Activated T-cell treated with anti-CD3 and anti-CD28 coated beads, Interleukin-2, amount 50 U/mL, for 4 hours (primary cell): ENCODE measurements at places on chromosomes 16 and 17.

DNA sequence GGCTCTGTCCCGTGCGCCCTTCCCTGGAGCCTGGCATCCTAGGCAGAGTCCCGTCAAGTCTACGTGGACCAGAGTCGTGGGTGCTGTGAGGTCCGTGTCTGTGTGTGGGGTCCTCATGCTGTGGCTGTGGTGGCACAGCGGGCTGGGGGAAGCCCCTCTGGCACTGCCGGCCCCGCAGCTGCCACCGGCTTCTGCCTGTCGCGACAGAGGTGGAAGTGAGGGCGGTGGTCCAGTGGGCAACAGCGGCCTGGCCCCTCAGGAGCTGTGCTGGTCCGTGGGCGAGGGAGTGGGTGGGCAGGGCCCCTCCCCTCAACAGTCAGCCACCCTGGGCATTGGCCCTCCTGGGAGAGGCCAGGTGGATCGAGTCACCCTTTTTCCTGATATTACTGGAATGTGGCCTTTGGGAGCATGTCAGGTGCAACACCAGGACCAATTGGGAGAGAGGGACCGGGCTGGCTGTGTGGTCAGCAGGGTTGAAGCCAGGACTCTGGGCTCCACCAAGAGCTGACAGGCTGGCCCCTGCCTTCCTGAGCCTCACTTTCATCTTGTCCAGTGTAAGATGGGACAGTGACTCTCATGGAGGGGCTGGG is 11.9 kb downstream of the BAIAP2 start:
- DNase-seq, result no peak

DNA sequence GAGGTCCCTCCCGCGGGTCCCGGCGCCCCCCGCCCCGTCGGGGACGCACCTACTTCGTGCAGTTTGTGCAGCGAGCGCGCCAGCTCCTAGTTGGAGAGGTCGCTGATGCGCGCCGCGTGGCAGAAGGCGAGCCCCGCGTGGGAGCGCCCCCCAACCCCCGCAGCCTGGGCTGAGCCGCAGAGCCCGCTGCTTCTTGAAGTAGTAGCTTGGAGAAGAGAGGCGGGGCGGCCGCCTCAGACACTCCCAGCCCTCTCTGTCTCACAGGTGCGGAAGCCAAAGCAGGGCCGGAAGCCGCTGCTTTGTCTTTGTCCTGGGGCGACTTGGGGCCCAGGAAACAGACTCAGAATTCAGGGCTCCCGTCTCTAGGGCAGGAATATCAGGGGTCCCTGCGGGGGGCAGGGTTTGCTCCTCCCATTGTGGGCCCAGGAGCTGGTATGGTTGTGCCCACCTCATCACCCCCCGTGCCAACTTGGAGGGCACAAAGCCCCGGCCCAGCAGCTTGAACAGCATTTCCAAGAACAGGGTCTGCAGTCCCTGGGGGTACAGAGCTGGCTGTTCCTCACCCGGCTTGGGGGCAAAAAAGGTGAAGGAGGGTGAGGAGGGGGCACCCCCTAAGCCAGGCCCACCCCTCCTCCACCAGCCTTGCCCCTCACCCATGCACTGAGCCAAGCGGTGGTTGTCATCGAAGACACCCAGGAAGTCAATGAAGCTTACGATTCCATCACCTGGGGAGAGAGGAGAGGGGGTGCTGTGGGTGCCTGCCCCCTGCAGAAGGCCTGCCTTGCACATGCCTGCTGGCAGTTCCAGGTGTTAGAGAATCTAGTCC is 13.5 kb downstream of the SPATA32 start:
- peak; percentile 78 for DNase-seq

- no peak for DNase-seq
Measured at GRCh38 chr16:50667497-50668367, 13.4 kb downstream of the SNX20 start.

DNA sequence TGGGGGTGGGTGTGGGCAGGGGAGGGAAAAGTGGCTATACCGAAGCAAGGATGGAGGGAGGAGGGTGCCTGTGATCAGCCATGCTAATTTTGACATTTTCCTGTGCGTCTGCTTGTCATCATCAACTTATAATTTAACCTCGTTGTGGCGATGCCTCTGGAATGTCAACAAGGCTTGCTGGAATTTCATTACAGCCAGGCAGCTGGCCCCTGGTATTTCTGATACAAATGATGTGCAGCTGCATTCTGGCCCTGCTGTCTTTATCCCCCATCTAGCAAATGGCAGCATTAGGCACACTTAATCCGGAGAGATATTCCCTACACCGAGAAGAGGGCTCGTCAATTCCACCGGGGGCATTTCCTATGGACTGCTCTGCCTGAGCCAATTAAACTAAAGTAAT is 278.3 kb upstream of the CCL2 start:
- no peak for DNase-seq

GRCh38 chr16:67199808-67200198 is 872 bp downstream of the ELMO3 start:
- no peak for DNase-seq

GRCh38 chr16:2833776-2834175 is 3.7 kb downstream of the ZG16B start:
- no peak for DNase-seq

GRCh38 chr17:2064980-2065785 is 10.3 kb downstream of the HIC1 start:
- DNase-seq, result no peak

DNA sequence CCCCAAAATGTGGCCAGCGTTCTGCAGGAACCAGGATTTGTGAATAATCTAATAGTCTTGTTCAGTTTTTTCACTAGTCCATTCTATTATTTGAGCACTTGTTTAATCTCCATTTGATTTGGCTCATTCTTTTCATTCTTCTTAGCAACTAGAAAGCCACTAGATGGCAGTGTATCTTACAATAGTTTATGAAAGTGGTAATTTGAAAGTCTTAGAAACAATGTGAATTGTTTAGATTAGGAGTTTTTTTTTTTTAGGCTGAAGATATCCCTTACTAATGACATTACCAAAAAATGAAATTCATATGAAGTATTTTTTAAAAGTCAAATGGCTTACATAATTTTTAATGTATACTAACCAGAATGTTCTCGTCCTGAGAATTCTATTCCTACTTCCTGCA is 6.7 kb downstream of the ERI2 start:
- no peak for DNase-seq

DNA sequence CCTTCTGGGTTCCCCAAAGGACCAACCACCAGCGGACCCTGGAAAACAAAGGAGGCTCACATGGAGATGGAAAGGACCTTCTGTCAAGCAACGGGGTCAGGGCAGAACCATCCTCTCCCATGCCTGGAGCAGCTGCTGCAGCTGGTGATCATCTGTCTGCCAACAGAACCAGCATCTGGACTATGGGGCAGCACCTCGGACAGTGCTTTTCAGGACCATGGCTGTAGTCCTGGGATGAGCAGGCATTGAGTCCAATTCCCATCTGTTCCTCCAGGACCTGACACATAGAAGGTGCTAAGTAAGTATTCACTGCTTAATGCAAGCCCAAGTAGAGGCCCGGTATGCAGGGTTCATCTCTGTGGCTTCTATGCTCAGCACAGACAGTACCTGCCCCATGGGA is 304.7 kb downstream of the XYLT1 start:
- no peak for DNase-seq

DNA sequence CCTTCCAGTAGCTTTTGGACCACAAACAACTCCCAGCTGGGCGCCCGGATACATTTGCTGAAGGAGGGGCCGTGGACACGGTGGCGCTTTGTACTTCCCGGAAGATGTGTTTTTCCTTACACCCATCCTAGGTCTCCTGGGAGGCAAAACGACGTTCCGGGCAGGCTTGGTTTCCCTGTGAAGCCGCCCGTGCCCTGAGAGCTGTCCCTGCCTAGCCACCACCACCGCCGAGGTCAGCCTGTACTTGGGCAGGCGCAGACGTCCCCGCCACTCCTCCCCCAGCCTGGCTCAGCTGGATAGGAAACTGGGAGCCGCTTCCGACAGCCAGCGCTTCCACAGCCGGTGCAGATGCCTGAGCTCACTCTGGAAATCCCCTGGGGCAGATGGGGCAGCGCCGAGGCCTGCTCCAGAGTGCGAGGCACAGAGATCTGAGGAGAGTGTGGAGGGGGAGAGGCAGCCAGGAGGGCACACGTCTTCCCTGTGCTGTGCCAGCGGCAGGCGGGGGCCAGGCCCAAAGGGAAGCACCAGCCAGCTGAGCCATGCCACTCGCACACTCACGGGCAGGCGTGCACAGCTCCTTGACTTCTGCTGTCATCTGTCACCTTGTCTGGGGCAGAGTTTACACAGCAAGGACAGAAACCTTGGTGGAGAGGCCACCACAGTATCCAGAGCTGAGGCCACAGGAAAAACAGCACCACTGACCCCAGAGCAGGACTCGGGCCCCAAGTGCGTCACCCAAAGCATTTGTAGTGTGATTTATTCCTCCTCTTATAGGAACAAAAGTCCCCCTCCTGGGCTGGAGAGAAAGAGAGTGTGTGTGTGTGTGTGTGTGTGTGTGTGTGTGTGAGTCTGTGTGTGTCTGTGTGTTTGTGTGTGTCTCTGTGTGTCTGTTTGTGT is 3.0 kb downstream of the RHBDF2 start:
- no peak for DNase-seq

- DNase-seq, result no peak
Measured at GRCh38 chr16:76502063-76502462, 224.9 kb downstream of the CNTNAP4 start.

DNA sequence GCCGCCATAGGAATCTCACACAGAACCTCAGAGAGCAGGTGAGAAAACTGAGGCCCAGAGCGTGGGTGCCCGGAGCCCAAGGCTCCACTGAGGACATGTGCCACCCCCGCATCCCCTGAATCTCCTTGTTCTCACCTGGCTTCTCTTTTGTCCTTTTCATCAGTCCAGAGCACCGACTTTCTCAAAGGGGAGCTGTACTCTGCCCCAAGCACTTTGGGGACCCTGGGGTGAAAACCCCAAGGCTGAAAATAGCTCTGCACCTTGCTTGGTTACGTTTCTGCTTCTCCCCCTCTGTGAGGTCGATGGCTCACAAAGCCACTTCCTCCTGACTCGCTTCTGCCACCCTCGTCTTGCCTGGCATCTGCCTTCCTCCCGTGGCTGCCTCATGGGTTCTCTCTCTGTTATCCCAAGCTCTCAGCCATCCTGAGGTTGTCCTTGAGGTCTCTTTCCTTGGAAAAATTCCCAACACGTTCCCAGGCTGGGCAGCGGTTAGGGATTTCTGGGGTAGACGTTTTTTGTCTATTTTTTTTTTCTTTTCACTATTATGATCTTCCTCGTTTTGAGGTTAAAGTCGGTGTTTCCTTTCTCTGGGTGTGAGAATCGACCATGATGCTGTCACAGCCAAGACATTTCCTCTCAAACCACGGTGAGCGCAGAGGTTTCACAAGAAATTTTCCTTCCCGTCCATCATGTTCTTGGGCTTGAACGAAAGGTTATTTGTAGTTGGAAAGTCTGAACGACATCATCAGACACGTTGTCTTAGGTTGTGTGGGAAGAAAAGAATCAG is 37.2 kb downstream of the IRF8 start:
- peak; percentile 68 for DNase-seq

DNA sequence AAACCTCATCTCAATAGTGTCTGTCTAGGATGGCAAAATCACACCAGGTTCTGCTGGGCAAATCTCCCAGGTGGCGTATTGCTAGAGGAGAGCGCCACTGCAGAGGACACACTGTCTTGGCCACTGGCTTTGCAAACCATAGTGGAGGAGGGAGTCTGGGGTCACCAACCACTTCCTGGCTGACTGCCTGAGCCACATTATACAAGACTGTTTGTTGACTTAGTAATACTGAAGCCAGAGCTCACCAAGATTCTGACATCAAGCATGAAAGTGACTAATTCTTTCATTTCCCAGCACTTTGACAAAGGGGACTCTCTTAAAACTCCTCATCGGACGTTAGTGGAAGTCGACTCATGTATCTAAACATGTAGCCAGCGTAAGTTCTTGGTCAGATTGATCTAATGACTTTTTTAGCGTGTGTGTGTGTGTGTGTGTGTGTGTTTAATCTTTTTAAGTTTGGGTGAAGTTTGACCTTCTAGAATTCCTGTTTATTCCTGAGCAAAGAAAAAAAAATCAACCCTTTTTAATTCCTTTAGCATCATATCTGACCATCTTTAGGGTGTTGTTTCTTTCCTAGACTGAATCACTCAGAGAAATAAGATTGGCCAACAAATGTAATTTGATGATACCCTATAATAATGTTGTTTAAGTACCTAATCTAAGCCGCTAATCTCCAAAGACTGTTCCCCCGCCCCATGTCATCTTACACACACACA is 13.7 kb downstream of the PITPNC1 start:
- peak; percentile 39 for DNase-seq

DNA sequence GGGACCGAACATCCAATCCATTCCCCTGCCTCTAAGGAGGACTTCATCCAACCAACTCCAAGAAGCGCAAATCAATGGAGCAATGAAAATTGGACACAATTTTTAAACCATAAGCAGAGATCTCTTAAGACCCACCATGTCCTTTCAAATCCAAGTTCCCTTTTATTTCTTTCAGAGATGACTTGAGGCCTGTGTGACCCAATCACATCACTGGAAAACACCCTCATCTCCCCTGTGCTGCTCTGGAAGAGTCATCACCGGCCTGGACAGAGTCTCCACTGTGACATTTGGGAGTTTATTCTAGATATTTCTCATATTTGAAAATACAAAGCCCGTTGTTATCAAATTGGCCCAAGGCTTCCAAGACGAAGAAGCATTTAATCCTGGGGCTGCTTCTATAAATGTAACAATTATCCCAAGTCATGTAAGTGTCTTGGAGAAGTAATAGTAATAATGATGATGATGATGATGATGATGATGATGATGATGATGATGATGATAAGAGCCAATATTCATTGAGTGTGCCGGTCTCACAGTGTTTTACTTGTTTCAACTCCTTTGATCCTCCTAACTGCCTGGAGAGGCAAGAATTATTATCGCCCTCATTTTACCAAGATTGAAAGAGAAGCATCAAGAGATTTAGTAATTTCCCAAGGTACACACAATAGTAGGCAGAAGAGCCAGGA is 72.1 kb downstream of the COPRS start:
- DNase-seq, result no peak

DNA sequence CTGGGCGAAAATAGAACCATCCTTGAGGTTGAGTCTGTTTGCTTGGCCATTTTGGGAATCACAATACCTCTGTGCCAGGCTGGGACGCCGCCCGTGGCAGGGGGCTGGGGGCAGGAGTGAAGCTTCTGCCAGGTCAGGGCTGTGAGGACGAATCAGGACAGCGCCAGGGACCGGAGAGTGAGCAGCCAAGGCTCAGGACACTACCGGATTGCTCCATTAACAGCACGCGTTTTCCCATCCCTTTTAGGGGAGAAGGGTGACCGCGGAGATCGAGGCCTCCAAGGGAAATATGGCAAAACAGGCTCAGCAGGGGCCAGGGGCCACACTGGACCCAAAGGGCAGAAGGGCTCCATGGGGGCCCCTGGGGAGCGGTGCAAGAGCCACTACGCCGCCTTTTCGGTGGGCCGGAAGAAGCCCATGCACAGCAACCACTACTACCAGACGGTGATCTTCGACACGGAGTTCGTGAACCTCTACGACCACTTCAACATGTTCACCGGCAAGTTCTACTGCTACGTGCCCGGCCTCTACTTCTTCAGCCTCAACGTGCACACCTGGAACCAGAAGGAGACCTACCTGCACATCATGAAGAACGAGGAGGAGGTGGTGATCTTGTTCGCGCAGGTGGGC is 23.4 kb downstream of the C1QTNF1 start:
- DNase-seq, result no peak

GRCh38 chr17:60600490-60601446 is 775 bp downstream of the PPM1D start:
- DNase-seq, result peak; percentile 42
